ENCODE measurements at places on chromosomes 5 and 9.

- no peak for DNase-seq
Observed at GRCh38 chr5:111649516-111649915, 107.5 kb downstream of the NREP start.

GRCh38 chr9:129032541-129033159 lies 3.8 kb upstream of the MIGA2 start:
- DNase-seq: no peak

DNA sequence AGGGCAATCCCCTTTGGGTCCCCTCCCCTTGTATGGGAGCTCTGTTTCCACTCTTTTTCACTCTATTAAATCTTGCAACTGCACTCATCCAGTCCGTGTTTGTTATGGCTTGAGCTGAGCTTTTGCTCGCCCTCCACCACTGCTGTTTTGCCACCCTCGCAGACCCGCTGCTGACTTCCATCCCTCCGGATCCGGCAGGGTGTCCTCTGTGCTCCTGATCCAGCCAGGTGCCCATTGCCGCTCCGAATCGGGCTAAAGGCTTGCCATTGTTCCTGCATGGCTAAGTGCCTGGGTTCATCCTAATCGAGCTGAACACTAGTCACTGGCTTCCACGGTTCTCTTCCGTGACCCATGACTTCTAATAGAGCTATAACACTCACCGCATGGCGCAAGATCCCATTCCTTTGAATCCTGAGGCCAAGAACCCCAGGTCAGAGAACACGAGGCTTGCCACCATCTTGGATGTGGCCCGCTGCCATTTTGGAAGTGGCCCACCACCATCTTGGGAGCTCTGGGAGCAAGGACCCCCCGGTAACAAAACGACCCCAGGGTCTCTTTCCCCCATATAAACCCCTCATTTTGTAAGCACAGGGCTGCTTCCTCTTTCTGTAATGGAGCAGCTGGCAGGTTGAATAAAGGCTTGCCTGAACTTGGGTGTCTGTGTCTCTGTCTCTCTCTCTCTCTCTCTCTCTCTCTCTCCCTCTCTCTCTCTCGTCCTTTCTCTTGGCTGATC lies 1166.2 kb downstream of the TAF11L14 start:
- no peak for DNase-seq

DNA sequence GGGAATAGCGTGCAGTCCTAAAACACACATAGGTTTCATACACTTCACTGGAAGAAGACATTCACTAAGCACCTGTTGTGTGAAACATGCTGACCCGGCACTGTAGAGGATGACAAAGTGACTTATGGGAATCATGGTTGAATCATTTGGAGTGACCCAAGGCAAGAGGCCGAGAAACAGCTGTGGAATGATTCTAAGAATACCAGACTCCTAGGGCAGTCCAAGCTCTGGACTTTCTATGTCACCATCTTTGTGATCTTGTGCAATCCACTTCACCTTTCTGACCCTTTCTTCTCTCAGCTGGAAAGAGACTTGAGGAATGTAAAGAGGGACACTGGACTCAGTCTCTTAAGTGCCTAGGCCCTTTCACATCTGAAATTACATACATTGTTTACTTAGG lies 13.1 kb downstream of the MSANTD3 start:
- no peak for DNase-seq

DNA sequence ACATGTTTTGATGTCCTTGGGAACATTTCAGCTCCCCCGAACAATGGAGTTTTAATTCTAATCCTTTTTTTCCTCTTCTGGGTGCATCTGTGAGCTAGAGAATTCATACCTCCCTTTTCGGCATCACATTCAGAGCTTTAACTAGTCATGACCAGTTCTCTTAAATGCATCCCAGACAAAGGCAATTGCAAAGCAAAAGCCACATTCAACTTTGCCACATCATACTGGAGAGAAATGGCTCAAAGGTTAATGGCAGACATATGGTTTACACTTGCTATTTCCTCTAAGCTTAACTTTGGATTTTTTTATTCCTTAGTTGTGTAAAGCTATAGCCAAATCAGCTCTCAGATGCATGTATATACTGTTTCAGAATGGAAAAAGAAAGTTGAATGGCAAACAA lies 153.3 kb downstream of the ESM1 start:
- no peak for DNase-seq

DNA sequence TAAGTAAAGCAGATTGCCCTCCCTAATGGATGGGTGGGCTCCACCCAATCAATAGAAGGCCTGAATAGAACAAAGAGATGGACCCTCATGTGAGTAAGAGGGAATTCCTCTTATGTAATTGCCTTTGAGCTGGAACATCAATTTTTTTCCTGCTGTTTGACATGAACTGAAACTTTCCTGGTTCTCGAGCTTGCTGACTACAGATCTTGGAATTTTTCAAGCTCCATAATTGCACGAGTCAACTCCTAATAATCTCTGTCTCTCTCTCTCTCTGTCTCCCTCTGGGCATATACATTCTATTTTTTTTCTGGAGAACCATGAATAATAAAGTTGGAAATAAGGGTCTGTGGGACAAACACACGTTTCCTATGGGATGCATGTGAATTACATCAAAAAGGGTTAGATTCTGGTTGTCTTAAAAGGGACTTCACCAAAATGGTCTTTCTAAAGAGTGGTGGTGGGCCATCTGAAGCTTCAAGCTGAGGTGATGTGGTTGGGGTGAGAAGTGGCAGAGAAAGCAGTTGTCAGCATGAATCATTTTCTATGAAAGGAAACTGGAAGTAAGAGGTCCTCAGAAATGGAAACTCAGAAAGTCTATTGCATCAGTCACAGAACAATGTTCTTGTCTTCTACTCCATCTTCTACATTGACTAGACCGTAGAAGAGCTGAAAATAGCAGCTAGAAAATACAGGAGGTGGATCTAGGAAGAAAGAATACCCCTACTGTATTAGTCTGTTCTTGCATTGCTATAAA lies 47.0 kb upstream of the HOMER1 start:
- DNase-seq: no peak

DNA sequence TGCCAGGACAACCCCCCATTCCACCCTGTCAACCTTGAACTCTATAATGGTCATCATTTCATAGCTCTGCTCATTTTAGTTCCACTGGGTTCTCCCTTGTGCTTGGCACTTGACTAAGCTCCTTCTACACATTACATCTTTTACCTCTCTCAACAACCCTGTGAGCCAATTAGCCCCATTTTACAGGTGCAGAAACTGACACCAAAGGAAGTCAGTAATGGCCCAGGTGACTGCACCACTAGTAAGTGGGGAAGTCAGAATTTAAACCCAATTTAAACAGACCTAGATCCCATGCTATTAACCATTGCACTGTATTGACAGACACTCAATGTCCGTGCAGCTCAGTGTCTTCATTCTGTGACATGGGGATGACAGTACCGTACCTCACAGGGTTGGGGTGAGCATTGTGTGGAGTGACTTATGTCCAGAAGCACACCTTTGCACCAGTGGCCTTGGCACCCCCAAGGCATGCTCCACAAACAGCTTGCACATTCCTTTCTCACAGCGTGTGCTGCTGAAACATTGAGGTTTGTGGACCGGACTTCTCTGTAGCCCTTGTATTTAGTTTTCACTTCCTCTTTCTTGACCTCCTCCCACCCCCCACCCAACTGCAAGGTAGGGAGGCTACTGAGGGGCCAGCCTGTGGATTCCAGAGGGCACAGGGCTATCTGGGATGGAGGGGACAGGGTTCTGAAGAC lies 23.1 kb downstream of the IRF1 start:
- no peak for DNase-seq

DNA sequence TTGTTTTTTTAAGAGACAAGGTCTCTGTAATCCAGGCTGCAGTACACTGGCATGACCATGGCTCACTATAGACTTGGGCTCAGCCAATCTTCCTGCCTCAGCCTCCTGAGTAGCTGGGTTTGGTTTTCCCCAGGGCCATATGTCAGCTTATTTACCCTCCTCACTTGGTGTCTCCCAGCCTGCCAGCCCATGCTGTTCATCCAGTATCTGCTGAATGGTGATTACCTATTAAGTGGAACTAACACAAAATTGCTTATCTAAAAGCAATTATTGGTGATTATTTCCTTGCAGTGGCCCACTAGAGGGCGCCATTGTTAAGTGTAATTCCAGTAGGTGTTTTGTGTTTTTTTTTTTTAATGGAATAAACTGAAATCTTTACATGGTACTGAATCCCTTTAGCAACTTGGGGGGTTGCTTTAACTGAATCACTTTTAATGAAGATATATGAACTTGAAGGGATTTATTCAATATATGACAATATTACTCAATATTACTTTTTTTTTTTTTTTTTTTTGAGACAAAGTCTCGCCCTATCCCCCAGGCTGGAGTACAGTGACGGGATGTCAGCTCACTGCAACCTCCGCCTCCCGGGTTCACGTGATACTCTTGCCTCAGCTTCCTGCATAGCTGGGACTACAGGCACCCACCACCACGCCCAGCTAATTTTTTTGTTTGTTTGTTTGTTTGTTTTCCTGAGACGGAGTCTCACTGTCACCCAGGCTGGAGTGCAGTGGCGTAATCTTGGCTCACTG lies 13.8 kb downstream of the EXOSC2 start:
- DNase-seq: no peak

DNA sequence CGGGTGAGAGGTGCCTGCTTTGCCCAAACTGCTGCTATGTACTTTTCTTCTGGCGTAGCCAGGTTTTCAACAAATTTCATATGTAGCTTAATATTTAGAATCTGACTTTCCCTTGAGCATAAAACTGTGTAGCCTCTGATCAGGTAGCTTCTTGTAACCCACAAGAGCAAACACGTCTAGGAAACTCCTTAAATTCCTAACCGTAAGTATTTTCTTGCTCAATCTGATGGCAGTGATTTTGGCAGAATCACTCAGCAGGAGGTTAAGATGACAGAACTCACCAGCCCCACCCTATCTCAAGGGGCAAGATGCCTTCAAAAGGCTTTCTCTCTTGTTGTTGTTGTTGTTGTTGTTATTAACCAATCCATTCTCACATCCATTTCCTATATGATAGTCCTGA lies 20.8 kb downstream of the CKMT2 start:
- DNase-seq: no peak

DNA sequence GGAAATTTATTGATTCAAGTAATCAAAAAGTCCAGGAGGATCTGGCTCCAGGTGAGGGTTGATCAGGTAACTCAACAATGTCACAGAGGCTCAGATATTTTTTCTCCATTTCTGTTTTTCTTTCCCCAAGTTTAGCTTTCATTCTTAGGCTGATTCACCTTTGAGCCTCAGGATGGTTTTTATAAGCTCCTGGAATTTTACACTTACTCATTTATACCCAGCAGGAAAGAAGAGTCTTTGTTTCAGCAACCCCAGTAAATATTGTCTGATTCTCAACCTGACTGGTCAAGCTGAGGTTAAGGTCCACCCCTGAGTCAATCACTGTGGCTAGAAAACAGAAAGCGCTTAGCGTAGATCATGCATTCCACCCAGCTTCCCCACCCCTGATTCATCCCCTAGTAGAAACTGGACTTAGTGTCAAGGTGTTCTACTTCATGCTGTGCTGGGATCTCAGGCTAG lies 500.6 kb downstream of the KIF4B start:
- DNase-seq: no peak

DNA sequence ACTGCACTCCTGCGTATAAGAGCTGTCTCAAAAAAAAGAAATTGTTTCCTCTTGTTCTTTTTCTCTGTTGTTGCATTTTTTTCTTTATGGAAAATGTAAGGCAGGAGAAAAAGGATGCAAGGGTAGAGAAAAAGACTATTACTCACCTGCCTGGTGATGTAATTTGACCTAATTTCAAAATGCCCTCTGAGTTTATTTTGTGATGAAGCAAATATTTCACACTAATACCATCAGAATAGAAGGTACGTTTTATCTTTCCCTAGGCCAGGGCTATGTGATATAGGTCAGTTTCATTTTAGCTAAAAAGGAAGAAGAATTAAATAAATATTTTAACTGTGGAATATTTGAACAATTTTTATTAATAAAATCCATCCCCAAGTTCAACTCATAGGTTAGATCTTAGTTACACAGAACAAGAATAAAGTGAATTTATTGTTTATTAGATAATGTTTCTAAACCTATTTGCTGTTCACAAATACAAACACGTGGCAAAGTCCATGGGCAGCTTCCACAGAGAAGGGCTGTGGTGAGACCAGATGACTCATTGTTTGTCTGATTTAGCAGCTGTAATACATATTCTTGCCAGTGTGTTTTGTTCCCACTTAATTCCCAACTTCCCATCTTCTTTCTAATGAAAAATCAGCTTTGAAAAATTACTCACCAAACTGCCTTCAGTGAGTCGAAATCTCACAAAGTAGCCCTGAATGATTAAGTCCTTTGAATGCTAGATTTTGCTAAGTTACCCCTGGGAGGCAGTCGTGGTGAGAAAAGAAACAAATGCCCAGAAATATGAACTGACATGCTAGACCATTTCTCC lies 52.8 kb upstream of the CCDC112 start:
- DNase-seq: no peak

- no peak for DNase-seq
Observed at GRCh38 chr5:111122398-111122797, 30.2 kb downstream of the WDR36 start.

DNA sequence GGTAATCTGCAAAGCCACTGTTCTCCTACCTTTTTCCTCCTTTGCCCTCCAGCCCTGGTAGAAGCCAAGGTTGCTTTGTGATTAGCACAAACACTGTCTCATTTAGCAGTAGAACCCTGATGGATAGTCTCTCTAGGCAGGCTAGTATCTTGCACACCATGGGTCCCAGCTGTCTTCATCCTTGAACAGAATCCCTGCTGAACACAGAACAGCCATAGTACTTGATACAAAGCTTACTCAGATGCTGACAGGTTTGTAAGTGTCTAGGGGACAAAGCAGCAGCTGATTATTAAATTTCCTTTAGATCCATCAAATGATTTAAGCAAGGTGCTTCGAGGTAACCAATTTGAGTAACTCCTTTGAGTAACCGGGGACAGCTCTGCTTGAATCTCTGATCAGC lies 163.7 kb upstream of the PPP1R2B start:
- DNase-seq: no peak

DNA sequence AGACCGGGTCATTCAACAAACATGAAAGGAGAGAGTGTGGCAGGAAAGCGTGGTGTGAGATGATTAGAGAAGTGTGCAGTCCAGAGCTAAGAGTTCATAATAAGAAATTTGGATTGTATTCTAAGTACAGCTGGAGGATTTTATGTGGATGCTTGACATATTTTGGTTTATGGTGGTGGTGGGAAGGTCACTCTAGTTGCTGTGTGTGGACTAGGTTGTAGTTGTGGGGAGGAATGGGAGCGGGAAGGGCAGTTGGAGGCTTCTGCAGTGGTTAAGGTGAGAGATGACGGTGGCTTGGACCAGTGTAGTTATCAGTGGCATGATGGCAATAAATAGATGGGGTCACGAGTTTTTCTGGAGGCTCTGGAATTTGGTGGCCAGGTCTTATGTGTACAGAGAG lies 45.7 kb upstream of the GPR151 start:
- DNase-seq: no peak

Measured in substantia nigra (tissue), 51 donors.